Stimulated activated CD4-positive, alpha-beta T cell treated with anti-CD3 and anti-CD28 coated beads, Interleukin-1b, Interleukin-23, amount 100 ng/mL, for 1 hour (primary cell): ENCODE measurements at places on chromosomes 1 and 21.

GRCh38 chr1:230204842-230205241 is 137.8 kb downstream of the GALNT2 start:
- no peak for DNase-seq

DNA sequence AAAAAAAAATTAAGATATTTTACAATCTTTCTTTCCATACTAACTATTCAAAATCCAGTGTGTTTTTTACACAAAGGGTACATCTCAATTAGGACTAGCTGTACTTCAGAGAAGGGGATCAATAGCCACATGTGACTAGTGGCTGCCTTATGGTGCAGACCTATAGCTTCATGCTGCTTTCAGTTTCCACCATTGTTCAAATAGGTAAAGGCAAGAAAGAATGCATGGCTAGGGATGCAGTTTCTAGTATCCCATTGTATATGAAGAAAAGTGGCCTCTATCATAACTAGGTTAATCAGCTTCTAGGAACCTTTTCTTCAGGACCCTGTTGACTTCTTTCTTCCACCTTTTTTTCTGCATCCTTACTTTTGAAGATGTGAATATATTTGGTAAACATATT is 35.7 kb downstream of the OSBPL9 start:
- no peak for DNase-seq

- no peak for DNase-seq
Measured at GRCh38 chr1:221303623-221304022, 424.4 kb downstream of the HLX start.

DNA sequence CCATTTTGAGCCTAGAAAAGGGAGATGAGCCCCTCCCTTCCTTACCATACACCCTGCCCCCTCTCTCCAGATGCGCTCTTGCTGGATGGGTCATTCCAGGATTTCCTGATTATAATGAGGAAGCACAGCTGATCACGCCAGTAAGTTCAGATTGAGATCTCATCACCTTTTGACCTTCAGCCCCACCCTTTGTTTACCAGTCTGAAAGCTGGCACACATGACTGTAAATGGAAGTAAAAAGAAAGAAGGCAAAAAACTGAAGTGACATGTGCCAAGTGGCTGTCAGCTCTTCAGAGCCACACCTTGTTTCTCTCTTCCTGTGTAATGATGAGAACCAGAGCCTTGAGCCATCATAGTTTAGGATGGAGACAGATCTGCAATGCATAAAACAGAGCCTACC is 27.9 kb downstream of the S1PR1 start:
- no peak for DNase-seq

DNA sequence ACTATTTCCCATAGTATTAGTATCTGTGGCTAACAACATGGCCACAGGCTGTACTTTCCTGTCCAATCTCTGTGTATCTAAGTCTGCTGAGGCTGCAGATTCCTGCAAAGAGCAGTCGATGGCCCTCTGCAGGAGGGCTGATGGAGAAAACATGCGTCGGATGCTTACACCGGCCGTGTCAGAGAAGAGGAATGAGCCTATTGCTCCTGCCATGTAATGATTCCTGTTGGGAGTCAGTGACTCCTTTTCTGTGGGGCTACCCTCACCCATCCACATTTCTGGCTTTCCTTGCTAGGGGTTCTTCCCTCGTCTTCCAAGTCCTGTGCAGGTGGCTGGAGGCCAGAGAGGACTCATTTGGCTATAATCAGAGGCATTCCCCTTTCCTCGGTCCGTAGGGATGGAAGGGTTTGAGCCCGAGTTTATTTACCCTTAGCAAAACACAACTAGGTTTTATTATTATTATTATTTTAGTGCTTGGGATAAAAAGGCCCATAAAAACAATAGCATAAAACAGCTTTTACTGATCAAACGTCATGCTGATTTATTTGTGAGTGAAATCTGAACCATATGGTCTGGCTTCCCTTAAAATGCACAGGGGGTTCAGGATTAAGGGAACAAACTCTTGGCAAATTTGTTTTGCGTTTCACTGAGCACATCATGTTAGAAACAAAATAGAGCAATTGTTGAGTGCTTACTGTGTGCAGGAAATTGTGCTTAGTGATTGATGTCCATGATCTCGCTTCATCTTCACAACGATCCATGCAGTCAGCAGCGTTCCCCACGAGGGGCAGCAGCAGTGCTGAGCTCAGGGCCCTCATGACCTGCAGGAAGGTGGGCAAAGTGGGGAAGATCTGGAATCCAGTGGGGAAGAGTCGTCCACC is 70.8 kb downstream of the KIF26B start:
- no peak for DNase-seq

- DNase-seq: no peak
Measured at GRCh38 chr1:100785470-100786052, 66.0 kb downstream of the VCAM1 start.

DNA sequence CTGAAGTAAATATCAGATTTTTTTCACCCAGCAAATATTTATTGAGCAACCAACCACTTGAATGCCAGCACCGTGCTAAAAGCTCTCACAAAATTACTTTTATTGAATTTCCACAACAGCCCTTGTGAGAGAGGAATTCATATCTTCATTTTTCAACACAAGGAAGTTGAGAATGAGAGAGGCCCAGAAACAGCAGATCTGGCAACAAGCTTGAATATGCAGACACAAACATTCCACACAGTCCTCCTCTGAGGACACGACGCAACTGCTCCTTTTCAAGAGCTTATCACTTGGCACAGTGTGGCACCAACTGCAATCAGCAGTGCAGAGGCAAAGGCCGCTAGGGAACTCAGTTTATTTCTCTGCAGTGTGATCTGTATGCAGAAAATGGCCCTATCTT is 32.2 kb upstream of the IFNAR2 start:
- no peak for DNase-seq

- DNase-seq: no peak
Measured at GRCh38 chr1:18955441-18956192, 859 bp downstream of the IFFO2 start.

- DNase-seq: no peak
Measured at GRCh38 chr1:246428542-246429308, 78.4 kb downstream of the SMYD3 start.

GRCh38 chr21:17442165-17442564 is 70.7 kb upstream of the CXADR start:
- no peak for DNase-seq

DNA sequence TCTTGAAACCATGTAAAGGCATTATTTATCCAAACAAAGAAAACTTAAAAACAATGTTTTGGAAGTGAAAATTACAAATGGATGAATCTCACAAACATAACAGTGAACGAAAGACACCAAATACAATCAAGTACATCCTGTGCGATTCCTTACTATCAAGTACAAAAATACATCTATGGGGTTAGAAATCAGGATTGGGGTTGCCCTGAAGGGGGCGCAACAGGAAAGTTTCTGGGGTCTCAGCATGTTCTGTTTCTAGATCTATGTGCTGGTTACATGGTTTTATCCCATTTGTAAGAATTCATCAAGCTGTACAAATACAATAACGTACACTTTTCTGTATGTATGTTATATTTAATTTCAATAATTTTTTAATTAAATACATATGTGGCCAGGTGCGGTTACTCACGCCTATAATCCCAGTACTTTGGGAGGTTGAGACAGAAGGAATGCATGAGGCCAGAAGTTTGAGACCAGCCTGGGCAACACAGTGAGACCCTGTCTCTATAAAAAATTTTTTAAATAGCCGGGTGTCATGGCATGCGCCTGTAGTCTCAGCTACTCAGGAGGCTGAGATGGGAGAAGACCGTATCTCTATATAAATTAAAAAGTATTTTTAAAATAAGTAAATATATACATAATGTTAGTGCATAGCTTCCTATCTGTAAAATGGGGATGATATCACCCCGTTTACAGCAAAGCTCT is 121.5 kb upstream of the SOD1 start:
- no peak for DNase-seq

DNA sequence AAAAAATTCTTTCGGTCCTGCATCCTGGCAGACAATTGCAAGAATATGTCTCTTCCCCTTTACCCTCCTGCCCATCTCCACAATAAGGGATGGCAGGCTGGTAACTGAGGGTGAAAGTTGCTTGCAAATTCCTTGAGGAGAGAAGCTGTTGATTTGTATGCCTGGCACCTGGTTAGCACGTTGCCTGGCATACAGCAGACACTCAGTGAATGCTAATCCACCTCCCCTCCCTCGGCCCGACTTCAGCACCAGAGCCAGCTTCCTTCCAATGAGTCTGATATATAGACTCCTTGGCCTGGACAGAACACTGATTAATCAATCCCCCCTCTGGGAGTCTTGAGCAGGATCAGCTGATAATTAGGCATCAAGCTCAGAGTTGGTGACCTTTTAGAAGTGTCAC is 39.1 kb downstream of the KCNC4 start:
- DNase-seq: no peak

DNA sequence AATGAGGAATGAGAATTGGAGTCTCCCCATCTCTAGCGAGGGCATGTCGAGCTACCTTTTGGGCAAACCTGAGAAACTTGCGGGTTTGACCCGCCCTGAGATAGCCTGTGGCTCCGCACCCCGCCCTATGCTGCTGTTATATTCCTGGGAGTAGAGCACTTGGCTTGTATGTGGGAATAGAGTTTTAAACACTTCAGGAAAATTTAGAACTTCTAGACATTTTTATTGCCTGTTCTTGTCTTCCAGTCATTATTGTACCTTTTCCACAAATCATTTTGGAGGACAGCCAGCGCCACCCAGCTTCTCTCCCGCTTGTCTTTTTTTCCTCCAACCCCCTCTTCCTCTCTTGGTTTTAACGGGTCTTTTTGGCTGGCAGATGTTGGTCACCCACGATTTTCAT is 738 bp downstream of the GNPAT start:
- DNase-seq: no peak

DNA sequence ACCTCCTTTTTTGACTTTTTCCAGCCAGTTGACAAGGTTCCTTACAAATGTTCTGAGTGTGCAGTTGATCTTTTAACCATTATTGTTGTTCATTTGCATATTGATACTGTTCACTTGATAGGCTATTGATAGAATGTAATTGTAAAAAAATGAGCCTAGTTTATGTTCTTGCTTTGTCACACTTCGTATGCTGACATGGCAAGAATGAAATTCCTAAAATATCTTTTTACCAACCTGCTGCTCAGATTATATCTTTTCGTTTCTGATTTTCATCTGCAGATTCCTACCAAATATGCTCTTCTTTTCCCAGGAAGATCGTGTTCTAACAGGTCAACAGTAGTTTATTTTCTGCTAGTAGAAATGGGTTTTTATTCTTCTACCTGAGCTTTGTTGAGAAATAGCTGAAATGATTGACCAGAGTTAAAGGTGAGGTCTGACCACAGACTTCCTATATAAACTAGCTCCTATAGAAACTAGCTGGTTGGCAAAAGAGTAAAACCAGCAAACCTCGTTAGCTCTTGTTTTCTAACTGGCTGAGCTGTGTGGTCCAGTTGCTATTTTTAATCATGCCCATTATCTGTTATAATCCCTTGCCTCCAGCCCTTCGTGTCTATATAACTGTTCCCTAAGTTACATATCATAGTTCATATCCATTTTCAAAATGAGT is 174.8 kb downstream of the HS2ST1 start:
- DNase-seq: no peak

DNA sequence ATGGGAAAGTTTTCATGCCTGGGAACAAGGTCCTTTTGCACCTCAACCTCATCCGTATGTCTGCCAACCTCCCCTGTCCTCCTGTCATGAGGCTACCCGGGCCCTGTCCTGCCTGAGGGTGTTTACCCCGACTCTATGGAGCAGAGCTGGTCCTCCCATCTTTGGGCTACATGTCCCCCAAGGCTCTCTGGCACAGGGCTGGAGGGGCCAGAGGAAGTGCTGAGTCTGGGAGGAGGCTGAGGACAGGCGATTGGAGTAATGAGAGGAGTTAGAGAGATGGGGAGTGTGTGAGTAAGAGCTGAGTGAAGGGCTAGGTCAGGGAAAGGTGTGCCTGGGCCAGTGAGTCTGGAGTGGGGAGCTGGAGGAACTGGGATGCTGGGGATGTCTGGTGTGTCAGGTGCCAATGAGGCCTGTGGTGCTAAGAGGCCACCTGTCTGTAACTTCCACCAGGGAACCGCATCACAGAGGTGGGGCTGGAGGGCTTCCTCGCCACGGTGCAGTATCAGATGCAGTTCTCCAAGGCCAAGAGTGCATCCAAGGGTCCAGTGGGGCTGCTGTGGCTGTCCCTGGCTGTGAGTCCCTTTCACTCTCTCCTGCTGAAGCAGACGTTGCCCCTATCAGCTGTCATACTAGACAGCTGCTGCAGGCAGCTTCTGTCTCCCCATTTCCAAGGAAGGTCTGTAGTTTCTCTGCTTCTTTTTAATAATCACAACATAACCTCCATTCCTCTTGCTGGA is 11.7 kb downstream of the LRRC71 start:
- no peak for DNase-seq

- DNase-seq: no peak
Measured at GRCh38 chr1:85146972-85147359, 53.9 kb downstream of the SYDE2 start.

DNA sequence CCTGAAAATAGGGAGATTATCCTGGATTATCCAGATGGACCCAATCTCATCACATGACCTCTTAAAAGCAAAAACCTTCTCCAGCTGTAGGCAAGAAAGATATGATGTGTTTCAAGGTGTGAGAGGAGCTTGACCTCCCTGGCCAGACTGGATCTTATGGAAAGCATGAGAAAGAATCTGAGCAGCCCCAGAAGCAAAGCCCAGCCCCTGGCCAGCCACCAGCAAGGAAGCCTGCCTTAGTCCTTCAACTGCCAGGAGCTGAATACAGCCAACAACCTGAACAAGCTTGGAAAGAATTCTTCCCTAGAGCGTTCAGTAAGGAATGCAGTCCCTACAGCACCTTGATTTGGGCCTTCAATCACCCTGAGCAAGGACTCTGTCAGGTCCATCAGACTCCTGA is 375.0 kb upstream of the CHRM3 start:
- no peak for DNase-seq

GRCh38 chr1:237133921-237134320 is 91.9 kb downstream of the RYR2 start:
- no peak for DNase-seq

DNA sequence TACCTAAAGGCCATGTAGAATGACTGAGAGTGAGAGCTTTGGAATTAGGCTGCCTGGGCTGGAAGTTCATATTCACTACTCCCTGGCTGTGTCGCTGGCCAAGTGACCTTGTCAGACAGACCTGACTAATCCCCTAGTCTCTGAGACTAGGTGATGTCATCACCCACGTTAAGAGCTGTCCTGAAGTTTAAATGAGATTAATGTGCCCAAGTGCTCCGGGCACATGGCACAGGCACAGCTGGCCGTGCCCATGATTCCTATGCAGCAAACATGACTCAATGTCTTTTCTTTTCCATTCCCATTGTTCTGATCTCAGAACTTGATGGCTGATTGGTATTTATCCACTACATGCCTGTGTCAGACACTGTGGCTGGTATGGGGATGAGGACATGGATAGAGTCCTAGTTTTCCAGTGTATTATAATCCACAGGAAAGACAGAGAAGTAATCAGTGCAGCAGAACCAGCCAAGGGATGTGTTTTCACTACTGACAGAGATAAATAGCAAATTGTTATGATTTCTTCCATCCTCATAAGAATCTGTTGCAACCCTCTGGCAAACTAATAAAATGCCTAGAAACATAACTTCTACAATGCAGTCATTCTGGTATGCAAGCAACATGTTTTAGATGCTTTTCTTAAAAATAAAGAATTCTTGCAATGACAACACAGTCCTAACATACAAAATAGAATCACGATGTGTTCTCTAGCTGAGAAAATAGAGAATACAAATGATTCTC is 180.9 kb downstream of the PCP4 start:
- no peak for DNase-seq
